ENCODE measurements at places on chromosomes 5 and 9.

DNA sequence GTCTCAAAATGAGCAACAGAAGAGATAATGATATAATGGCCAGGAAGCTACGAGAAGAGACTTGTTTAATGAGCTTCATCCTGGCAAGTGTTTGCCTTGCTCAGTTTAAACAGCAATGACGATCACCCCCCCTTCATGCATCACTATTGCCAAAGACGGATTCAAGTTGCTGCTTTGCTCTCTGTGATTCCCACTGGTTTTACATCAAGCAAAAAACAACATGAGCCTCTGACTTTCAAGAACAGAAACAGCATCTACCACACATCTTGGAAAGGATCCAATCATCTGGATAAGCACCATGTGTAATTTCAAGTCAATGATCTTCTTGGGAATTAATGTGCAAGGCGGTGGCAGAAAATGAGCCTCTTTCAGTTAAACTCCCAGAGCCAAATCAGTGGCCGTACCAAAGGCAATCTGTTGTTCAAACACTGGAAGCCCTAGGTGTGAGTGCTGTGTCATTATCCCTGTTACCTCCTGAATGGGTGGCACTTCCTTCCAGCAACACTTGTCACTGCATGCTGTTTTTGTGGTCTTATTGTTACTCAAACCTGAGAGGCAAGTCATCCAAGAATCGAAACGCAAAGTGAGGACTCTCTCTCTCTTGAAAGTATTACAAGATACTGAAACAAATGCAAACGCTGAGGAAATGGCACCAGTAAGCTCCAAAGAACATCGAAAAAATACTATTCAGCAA is 72.8 kb downstream of the MED27 start:
- no peak for DNase-seq

GRCh38 chr5:94863951-94864350 is 245.5 kb downstream of the SLF1 start:
- no peak for DNase-seq

DNA sequence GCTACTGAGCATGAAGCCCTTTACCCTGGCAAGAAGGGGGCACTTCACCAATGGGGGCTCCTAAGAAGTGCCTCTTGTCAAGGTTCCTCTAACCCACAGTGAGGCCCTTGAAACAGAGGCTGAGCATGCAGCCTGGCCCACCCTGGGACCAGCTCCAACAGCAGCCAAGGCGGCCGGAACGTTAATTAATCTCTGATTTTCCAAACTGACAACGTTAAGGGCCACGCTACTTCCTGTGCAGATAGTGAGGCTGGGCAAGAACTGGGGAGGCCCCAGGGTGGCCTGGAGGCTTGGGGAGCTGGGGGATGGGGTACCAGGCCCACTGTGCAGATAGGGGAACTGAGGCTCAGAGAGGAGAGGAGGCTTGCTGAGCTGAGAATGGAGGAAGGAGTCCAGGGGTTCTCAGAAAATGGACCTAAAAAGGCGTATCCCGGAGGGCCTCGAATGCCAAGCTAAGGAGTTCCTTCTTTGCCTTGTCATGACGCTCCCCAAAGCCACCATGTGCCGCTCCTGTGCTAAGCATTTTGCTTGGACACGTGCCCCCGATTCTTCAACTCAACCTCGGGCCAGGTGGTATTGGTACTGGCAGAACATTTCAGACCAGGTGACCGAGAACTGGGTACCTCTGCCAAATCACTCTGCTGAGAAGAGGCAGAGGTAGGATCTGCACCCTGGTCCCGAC is 72.0 kb upstream of the STXBP1 start:
- no peak for DNase-seq

- DNase-seq = no peak
Observed at GRCh38 chr5:151382576-151382975, 35.2 kb upstream of the SLC36A2 start.

DNA sequence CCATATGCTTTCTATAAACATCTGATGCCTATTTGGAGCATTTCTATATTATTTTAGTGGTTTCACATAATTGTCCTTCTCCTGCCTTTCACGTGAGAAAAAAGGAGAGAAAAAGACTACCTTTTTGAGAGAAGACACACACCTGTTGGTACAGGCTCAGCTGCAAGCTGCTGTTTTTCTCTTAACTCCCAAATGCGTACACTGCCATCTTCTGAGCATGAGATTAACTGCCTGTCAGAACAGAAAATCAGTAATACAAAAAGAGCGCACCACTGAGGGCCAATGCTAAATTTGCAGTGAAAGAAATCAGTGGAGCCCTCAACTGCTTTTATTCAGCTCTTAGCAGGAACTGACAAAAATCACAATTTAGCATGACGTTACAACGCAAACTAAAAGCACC is 54.9 kb downstream of the WDR41 start:
- DNase-seq = no peak

GRCh38 chr9:90684736-90685135 is 42.1 kb upstream of the DIRAS2 start:
- no peak for DNase-seq

GRCh38 chr5:173089581-173089980 is 33.4 kb downstream of the CREBRF start:
- DNase-seq = no peak

- no peak for DNase-seq
Observed at GRCh38 chr9:71643330-71643729, 125.0 kb downstream of the CEMIP2 start.

DNA sequence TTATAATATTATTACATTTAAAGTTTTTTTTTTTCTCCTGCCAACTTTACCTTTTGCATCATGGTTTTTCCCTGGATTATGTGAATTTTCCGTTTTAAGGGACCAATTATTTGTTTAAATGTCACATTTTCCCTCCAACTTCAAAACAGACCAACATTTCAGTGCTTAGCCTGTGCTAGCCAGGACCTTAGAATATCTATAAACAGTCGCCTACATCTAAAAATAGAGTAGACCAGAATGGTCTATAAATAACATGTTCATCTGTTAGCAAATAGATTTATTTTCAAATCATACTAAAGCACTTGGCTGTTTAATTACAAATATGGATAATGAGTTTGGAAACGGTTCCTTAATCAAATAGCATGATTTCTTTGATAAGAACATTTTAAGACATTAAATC is 192.0 kb downstream of the FBN2 start:
- DNase-seq = no peak

DNA sequence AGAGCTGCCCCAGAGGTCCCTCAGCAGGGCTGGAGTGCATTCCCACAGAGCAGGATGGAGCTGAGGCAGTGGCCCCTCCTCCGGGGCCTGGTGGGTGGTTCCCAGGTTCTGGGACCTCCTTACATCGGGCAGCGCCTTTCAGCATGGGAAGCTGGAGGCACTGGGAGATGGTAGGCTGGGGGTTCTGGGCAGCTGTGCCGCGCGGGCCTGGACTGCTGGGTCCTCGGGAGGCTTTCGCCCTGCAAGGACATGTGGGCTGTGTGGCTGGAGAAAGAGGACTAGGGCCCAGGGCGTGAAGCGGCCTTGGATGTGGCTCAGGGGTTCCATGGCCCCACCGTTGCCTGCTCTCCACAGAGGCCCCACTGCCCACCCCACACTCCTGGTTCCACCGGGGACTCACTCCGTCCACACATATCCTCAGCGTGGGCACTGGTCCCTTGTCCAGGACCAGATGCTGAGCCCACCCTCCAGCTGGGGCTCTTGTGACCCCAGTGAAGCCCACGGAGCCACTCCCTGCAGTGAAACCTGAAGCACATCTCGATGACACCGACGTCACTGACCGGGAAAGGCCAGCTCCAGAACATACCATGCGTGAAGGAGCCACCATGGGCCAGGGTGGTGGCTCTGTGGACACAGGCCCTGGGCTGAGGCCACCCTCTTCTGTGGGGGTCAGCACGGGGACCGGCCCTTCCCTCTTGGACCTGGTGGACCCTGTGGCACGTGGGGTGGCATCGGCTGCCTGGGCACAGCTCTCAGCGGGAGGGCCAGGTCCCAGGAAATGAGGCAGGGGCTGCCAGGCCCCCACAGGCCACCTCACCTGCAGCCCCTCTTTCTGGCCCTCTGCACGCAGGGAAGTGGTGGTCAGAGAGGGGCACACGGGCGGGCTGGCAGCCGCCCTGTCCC is 31.5 kb upstream of the NKD2 start:
- no peak for DNase-seq

DNA sequence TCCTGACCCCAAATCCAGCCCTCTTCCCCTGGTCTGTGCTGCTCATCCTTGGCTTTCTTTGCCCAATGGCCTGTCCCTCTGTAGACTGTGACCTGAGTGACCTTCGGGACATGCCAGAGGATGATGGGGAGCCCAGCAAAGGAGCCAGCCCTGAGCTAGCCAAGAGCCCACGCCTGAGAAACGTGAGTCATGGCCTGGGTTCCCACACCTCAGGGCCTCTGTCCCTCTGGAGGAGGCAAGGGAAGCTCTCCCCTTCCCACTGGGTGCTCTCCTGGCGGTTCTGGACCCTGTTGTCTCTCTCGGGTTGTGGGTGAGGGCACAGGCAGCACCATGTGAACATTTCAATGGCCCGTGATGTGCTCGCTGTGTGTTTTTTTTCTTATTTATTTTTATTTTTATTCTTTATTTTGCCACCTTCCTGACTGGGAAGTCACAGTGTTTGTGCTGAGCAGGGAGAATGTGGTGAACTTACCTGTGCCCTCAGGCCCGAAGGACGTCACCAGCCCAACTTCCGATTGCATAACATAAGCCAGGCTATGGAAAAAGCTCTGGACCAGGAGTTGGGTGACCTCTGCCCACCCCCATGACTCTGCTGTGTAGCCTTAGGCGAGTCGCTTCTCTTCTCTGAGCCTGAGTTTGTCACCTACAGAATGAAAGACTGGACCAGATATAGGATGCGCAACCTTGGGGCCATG is 29.5 kb downstream of the AFAP1L1 start:
- DNase-seq = no peak

DNA sequence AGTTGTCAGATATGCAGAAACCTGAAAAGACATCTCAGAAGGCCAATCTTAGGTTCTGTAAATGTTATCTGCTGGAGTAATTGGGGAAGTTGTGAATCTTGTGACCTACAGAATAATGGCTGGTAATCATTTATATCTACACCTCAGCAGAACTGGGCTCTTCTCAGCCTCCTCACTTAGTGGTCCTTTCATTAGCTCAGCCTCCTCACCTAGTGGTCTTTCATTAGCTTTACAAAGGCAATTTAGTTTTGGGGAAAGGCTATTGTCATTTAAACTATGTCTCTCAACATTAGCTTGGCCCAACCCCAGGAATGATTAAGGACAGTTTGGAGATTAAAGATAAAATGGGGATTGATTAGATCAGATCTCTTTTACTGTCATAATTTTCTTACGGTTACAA is 284.2 kb upstream of the SGCD start:
- no peak for DNase-seq

DNA sequence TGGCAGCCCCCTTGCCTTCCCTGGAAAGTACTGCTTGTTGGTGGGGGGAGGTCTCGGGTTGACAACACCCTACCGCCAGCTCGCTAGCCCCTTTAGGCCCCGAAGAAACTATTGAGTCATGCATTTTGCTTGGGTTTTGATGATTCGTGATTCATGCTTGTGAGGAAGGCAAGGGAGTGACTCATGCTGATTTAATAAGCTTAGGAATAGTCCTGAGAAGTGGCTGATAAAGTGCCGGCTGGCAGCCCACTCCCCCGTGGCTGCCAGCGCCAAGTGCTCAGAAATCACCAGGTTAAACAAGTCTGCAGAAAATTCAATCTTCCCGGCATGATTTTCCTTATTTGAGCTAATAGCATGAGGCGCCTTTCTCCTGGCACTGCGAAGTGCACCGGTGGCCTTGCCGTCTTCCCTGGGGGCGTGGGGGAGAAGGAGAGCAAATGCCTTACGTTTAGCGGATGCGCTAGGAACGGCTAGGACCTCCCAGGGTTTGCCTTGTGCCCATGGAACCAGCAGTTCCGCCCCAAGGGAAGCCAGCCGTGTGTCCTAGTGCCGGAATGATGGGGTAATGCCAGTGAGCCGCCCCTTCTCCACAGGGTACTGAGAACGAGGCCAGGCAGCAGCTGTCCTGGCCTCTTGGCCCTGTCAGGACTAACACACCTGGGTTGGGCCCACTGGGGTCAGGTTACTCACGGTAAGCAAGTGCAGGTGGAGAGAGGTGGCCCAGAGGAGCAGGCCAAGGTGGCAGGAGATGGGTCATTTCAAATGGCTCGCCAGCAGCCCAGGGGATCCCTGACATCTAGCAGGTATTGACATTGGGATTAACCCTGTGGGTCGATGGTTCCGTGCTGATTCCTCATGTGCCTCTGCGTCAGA is 151.9 kb downstream of the MACROH2A1 start:
- DNase-seq = no peak

- DNase-seq = no peak
Observed at GRCh38 chr5:6181147-6181729, 197.1 kb downstream of the MED10 start.

GRCh38 chr5:1437226-1437829 is 7.9 kb downstream of the SLC6A3 start:
- no peak for DNase-seq

DNA sequence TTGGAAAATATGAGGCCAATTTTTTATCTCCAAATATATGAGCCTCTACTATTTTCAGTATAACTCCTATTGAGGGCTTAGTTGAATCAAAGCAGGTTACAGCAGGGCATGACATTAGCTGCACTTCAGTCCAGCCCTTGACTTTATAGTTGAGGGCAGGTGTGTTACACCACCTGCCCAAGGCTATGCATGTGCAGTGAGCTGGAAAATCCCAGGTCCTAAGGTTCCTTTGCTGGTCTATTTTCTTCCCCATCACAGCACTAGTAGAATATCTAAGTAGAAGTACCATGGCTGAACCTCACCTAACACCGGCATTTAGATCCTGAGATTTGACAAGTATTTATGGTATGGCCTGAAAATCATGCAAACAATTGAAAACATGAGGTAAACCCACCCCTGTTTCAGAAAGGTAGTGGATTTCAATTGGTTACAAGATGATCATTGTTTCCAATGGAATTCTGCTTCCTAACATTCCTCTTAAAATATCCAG is 201.1 kb downstream of the SEMA5A start:
- no peak for DNase-seq

DNA sequence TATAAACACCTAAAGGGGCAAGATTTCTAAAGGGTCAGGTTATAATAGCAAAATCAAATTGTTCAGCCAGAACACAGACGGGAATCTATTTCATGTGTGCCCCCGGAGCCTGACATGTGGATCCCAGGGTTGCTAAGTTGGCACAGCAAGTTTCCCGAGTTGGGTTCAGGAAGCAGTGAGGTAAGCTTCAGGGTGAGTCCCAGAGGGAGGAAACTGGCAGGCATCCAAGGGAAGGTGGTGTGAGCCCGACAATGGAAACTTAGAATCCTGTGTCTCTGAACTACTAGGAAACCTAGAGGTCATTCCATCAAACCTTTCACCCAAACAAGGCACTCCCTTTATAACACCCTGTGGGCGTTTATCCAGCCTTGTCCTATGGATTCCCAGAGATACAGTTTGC is 98.4 kb downstream of the ADRB2 start:
- no peak for DNase-seq

GRCh38 chr5:163838738-163839137 is 333.3 kb downstream of the MAT2B start:
- DNase-seq = no peak

- DNase-seq = no peak
Observed at GRCh38 chr5:108521011-108521700, 139.3 kb upstream of the FBXL17 start.
